BJ (cell line): ENCODE measurements at places on chromosomes 1 and 21.
A peak's percentile ranks its signal among the peaks of the same experiment; 100 is the strongest.

GRCh38 chr1:31413405-31414001, 490 bp downstream of the SERINC2 start:
- DNase-seq, result no peak

- DNase-seq, result peak; percentile 44
These were observed 44.5 kb upstream of the CCDC190 start for GRCh38 chr1:162905174-162906158.

- DNase-seq, result no peak
These were observed 33.4 kb upstream of the KAZN start for GRCh38 chr1:14565090-14565489.

GRCh38 chr1:32924881-32925344, 23.7 kb upstream of the TMEM54 start:
- DNase-seq, result no peak

- DNase-seq, result no peak
These were observed 94.0 kb downstream of the CCDC185 start for GRCh38 chr1:223486932-223487886.

DNA sequence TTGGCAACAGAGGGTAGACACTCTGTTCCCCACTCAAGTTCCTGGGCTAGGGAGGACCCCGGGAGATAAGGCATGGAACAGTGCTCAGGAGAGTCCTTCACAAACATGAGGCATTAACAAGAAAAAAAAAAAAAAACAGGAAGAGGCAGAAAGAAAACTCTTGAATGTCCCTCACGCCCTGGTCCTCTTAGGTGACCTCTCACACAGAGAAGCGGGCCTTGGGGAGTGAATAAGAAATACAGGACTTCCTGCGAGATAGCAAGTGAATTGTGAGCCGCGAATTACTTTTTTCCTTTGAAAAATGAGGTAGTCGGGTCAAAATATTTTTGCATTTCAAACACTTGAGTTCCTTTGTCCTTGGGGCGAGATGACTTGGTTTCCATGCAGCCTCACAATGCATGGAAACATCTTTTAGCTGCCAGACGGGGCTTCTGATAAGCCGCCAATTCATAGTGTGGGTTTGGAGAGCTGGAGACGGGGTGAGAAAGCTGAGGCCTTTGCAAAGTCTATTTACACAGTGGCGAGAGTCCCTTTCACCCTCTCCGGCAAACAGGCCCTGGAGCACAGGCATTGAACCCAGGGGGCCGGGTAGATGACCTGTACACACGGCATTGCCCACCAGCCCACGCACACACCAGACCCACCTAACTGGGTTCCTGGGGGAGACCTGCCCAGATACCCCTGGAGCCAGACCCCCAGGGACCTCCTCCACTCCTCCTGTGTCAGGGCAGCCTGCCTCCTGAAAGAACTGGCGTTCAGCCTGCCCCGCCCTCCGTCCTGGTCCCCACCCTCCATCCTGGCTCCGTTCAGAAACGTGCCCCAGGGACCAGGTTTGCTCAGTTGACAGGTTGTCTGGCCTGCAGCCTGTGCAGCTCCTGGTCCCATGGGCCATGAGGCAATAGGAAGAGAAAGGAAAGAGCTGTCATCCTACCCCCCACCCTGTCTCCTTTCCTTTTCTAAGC, 192.3 kb downstream of the PRDM16 start:
- no peak for DNase-seq

- no peak for DNase-seq
These were observed 122.6 kb downstream of the NTNG1 start for GRCh38 chr1:107263291-107263915.

DNA sequence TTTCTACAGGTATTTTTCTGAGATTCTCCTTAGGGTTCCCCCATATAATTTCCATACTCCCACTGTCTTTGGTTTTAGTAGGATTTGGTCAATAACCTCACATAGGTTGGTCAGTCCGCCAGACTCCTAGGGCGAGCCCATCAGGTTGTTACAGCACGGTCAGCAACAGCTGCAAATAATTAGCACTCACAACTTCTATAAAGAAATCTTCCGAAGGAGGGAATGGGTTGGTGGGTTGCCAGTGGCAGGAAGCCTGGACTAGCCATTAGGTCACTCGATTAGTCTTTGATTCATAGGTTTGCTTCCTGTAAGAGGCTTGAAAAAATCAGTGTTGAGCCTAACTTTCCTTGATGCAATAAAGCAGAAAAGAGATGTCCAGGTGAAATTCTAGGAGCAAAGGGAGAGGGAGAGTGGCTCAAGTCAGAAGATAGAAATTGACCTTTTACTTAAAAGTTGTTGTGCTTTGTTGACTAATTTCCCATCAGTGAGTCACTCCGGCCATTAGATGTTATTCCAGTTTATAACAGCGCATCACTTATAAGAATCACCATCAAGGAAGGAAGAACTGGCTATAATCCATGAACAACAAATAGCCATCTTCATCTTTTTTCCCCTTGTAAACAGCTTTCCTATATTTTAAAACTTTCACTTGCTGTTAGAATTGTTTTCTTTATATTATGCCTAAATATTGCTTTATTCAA, 88.3 kb downstream of the TPR start:
- no peak for DNase-seq

DNA sequence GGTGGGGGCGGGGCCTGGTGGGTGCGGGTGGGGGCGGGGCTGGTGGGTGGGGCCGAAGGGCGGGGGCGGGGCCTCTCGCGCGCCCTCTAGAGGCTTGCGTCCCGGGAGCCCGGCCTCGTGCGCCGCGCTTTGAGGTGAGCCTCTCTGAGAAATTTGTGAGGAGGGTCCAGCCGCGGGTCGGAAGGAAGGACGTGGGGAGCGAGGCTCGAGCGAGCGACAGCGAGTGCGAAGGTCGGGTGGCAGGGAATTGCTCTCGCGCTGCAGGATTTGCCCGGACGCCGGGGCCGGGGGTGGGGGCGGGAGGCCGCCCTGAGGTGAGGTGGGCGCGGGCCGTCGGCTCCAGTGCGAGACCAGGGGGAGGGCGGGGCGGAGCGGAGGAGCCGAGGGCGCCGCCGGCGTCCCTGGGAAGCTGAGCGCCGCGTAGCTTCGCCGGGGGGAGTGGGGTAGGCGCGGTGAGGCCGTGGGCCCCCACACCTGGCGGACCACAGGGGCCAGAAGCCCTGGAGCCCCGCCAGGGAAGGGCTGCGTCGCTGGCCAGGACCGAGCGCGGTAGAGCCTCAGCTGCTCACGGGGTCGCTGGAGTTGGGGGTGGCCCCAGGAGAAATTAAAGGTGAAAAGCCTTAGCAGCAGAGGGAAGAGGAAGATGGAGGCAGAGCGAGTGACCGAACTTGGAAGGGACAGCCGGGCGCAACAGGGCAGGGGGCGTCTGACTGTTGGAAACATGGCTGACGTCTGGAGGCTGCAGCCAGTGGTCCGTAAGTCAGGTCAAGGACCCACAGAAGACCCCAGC, 754 bp upstream of the LSS start:
- no peak for DNase-seq

DNA sequence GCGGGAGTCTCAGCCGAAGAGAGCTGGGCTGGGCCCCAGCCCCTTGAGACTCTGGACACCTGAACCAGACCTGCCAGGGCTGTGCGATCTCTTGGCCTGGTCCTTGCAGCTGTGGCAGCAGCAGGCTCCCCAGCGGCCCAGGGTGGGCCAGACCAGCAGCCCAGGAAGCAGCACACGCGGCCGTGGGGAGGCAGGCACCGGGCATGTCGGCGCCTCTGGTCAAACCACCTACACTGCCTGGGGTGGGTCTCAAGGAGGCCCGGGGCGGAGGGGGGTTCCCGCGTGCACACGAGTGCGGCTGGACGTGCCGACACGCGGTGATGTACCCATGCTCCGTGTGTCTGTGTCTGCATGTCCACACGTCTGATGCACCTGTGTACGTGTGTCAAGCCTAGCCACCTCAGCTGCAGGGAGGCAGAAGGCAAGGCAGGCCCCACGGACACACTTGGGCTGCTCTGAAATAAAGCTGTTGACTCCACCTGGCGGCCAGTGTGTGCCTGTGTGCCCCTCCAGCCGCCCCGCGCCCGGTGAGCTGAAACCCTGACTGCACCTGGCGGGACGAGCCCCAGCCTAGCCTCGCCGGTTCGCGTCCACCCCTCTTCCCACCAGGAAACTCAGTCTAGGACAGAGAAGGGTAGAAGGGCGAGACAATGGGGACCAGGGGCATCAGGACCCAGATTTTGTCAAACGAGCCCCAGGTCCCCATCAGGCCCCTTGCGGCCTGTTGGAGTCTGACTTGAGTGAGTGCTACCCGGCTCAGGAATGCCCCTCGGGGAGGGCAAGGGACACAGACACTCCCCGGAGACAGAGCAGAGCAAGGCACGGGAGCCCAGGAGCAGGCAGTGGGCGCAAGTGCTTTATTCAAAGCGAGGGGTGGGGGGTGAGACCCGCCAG, 11.6 kb downstream of the SCNN1D start:
- DNase-seq, result no peak

DNA sequence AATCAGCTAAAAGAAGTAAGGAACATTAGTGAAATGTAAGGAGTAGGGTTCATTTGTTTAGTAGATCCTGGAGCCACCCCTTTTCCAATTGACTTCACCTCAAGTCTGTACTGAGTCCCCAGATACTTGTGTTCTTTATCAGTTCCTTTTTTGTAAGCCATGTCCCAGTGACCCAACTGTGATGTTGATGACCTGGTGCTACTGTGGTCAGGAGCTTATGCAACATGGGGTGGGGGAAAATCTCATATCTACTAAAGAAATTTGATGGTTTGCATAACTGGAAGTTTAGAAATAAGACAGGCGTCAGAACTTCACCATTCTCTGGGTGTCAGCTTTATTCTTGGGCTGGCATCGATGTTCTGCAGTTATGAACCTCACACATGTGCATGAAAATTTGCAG, 120.5 kb downstream of the LRRC7 start:
- DNase-seq, result no peak

DNA sequence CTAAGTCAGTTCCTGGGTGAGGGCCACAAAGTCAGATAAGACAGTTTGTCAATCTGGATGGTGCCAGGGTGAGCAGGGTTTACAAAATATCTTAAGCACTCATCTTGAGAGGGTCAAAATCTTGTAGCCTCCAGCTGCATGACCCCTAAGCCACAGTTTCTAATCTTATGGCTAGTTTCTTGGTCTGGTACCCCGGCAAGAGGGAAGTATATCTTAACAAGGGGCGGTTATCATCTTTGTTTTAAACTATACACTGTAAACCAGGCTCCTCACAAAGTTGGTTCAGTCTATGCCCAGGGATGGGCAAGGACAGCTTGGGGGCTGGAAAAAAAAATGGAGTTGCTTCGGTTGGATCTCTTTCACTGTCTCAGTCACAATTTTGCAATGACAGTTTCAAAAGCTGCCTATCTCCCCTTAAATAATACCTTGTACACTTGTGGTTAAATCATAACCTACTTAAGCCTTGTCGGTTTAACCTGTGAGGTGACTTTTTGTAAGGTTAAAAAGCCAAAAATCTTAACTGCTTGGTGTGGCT, 7.8 kb upstream of the CD46 start:
- DNase-seq, result no peak

DNA sequence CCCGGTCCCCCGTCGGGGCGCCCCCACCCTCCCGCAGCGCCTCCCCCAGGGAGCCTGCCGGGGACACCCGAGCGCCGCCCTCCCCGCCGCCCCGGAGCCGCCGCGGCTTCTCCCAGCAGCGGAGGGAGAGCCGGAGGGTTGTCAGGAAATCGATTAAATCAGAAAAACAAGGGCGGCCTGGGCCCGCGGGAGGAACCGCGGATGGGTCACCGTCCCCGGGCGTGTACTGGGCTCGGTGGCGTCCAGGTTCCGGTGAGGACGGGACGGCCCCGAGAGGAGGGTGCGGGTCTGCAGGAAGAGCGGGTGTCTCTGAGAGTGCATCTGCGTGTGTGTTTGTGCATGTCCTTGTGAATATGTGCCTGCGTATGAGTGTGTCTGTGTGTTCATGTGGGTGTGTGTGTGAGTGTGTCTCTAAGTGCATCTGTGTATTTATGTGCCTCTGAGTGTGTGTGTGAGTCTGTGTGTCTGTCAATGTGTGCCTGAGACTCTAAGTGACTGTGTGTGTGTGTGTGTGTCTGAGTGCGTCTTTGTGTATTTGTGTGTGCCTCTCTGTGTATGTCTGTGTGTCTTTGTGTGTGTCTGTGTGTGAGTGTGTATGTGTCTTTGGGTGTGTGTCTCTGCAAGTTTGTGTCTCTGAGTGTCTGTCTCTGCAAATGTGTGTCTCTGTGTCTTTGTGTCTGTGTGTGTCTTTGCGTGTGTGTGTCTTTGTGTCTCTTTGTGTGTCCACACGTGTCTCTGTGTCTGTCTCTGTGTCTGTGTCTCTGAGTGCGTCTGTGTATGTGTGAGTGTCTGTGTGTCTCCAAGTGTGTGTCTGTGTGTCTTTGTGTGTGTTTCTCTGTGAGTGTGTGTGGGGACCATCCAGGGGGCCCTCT, 1.1 kb downstream of the SPSB1 start:
- no peak for DNase-seq

DNA sequence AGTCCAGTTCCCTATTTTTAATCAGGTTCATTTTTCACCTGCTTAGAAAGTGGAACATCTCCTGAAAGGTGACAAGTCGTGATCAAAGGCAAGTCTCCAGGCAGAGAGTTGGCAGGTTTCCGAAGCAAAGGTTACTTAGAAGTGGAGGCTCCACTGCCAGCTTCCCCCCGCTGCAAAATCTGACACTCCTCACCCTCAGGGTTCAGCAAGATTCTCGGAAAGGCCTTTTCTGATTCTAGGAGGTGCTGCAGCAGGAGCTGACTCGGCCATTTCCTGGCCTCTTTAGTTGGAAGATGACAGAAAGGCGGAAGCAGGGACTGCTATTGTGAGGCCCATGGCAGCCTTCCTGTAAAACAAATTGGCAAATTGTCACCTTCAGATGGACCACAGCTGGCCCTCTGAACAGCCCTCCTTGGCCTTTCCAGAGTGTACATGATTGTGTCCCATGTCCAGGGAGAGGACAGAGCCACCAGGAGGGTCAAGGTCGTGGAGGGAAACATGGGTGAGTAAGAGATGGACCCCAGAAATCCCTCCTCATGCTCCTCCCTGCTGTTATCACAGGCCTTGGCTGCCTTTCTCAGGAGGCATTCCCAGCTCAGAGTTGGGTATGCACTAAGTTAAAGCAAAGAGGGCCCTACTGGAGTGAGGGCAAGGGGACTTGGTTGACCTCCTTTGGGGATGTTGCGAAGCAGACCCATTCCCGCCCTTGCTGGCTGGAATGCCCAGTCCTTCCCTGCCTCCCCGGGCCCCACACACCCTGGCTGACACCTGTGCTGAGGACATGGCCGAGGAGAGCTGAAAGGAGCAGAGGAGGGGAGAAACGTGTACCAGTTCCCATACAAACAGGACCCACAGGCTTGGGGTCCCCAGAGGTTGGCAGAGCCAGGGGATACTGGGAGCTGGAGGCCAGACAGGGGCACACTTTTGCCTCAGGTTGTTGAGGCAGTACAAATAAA, 115.5 kb upstream of the IRF2BP2 start:
- no peak for DNase-seq

DNA sequence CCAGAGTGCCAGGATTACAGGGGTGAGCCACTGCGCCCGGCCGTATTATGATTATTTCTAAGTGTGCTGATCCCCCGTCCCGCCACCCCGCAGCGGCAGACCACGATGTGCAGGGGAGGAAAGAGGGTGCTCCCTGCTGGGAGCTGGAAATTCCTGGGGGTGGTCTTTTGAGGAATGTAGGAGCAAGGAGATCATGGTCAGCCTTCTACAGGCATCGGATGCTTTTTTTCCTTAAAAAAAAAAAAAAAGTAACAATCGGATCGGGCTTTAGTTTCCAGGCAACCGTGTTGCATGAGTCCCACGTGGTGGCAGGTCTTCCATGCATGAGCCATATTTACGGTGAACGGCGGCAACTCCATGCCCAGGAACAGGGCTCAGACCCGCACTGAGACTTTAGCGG, 74.2 kb upstream of the COX20 start:
- no peak for DNase-seq

- no peak for DNase-seq
These were observed 36.3 kb downstream of the GPR161 start for GRCh38 chr1:168100315-168101002.
